ENCODE measurements at places on chromosomes 3 and 15. TPM values are rescaled to one million over a fixed set of nuclear protein-coding genes. Genes with fewer than 3 reads are reported as not detected.

SLC27A2 gene
- total RNA-seq = 0.72 TPM

PDZRN3 gene
- total RNA-seq = 9.2 TPM

PRSS50 gene
- not detected for total RNA-seq

IL17RB gene
- 1.7 TPM for total RNA-seq

HDAC11 gene
- total RNA-seq = 28.3 TPM

C2CD4A gene
- not detected for total RNA-seq

- DNase-seq = no peak
Observed at GRCh38 chr15:76575274-76575673, 238.7 kb downstream of the ISL2 start.

DNA sequence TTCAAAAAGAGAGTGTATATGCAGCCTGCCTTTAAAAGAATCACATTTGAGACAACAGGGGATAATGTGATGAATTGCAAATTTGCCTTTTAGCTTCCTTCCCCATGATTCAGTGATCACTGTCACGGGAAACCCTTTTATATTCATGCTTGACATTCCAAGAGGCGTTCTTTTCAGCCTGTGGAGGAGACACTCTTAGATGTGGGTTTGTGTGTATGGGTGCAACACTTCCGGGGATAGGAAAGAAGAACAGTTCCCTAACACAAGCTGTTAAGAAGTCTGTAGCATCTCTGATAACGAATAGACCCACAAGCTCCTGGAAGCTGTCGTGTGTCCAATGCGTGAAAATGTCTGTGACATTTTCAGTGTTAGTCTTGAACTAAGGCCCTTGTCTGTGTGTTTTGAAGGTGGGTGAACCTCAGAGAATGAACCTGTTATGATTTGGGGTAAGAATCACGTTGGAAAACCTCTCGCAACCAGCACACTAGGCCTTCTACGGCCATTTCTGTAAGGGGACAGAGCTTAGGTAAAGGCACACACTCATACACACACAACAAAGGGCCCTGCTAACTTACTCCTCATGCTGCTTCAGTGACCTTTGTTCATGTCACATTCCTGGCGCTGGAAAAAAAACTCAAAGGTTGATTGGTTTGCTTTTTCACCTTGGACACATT is 229.2 kb upstream of the ST8SIA2 start:
- DNase-seq = no peak

DNA sequence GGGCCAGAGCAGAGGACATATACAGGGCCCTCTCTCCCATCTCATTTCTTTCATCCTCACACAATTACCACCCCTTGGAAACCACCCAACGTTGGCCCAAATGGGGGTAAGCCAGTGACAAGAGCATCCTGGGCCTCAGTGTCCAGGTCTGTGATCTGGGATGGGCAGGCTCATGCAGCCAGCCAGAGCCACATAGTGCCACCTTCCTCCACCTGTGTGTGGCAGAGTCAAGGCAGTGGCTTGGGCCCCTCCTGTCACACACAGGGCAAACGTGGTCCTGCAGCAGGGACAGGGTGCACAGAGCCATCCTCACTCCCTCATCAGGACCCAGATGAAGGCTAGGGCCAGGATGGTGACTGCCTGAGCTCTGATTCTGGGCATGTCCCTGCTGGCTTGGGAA is 2.3 kb upstream of the MYL3 start:
- DNase-seq = no peak

DNA sequence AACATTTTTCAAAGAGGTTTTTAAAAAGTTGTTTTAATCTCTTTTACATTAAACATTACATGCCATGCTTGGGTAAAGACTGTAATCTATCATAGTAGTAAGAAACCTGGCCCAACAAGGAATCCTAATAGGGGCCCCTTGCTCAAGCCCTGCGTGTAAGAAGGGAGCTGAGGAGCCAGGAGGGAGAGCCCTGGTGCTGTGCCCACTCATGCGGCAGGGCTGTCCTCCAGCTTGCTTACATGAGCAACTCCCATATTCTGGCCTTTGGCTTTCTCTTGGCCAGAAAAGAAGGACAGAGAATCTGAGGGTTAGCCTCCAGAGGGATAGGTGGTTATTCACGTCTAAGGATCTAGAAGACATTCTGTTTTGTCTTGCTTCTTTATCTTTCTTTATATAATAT is 49.8 kb downstream of the KBTBD12 start:
- no peak for DNase-seq

DNA sequence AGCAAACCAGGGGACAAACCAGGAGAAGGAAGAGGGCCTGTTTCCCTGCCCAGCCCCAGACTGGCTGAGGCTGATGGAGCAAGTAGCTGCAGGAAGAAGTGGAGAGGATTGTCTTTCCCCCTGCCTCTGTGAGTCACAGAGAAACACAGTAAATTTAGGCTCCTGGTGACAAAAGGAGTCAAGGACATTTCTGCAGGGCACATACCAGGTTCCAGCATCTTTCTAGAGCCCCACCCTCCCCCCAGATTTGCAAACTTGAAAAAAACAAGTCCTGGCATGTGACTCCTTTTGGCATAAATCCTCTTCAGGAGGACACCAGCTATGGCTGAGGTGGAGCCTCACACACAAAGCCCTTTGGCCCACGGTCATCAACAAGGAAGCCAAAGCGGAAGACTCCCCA is 17.8 kb downstream of the PLD1 start:
- DNase-seq = no peak

GRCh38 chr3:171163101-171164066 is 136.9 kb upstream of the SLC2A2 start:
- DNase-seq = no peak

- DNase-seq = no peak
Observed at GRCh38 chr3:25441234-25441856, 13.3 kb downstream of the RARB start.

DNA sequence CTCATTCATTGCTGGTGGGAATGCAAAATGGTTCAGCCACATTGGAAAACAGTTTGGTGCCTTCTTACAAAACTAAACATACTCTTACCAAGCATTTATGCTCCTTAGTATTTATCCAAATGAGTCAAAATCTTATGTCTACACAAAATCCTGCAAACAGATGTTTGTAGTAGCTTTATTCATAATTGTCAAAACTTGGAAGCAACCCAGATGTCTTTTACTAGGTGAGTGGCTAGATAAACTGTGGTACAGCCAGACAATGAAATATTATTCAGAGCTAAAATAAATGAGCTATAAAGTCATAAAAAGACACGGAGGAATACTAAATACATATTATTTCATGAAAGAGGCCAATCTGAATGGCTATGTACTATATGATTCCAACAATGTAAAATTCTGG is 709.5 kb downstream of the NSUN3 start:
- no peak for DNase-seq

DNA sequence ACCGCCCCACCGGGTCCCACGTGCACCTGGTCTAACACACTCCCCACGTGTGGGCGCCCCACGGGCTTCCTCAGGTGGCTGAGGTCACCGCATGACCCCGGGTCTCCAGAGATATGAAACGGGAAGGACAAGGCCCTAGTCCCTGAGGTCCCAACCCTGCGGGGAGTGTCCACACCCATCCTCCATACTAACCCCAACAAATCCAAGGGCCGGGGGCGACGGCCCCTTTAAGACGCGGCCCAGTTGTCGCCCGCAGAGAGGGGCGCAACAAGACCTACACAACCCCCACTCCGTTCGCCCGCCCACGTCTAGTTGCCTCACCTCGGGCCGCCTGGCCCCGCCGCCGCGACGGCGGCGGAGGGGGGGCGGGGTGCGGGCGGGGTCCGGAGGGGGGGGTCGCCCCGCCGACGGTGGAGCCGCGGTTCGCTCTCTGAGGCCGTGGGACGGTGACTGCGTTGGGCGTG is 396 bp downstream of the INO80 start:
- DNase-seq = peak; percentile 83

DNA sequence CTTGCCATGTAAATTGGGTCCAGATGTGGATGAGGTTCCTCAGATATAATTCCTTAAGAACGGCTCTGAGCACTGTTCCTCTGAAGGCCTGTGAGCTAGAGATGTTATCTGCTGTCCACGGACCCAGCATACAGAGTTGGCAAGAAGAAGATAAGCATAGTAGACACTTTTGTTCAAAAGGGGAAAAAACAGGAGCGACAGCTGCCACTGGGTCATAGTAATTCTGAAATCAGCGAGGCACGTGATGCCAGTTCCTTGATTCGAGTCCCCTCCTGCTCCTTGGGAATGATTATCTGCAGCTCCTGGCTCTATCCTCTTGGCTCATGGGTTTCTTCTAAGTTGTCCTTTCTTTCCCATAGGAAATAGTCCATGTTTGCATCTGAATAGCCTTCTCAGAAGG is 2.5 kb upstream of the RAB7A start:
- DNase-seq = no peak

Measured in suprapubic skin (tissue), 4 donors.